ENCODE measurements at places on chromosomes 2 and 18. TPM values are rescaled to one million over a fixed set of nuclear protein-coding genes. Genes with fewer than 3 reads are reported as not detected.

- no peak for ATAC-seq
These were observed 174.3 kb downstream of the RBM43 start for GRCh38 chr2:151087377-151087776.

DNA sequence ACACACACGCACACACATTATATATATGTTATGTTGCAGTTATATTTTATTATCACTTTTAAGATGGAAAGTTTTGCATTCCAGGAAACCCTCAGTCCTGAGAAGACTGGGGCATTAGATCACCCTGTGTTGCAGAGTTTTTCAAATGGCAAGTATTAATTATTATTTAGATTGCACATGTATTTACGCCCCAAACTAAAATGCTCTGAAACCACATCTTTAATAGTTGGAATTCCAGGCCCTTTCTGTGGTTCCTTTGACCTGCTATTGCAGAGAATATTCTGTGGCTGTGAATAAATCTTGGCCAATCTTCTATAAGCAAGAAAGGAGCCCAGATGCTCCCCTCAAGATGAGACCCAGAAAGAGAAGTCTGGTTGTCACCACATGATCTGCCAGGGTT is 427.0 kb upstream of the TNP1 start:
- no peak for ATAC-seq

DNA sequence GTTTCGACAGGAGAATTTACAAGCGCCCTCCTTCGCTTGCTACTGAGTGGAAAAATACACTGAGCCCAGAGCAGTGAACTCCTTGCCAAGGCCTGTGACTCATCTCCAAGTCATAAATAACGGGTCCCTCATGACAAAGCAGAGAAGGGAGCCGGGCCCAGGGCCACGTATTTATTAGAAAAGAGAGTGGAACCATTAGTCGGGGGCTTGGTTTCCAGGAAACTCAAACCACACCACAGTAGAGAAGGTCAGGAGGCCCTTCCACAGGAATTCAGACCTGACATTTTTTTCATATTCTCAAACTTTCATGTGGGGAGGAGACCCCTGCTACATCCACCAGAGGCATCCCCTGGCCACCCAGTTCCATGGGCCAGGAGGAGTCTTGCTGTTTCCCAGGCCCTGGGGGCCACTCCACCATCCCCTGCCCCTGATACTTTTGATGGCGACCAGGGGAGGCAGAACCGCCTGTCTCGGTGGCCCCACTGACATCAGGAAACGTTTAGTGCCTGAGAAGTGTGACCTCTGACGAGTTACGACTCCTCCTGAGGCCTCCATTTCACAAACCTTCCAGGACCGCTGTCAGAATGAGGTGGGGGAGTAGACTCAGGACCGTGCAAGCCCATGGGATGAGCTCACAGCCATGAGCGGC is 289.7 kb downstream of the DYSF start:
- ATAC-seq = peak; percentile 87

GRCh38 chr18:13246121-13246520 is 27.6 kb downstream of the LDLRAD4 start:
- no peak for ATAC-seq

DNA sequence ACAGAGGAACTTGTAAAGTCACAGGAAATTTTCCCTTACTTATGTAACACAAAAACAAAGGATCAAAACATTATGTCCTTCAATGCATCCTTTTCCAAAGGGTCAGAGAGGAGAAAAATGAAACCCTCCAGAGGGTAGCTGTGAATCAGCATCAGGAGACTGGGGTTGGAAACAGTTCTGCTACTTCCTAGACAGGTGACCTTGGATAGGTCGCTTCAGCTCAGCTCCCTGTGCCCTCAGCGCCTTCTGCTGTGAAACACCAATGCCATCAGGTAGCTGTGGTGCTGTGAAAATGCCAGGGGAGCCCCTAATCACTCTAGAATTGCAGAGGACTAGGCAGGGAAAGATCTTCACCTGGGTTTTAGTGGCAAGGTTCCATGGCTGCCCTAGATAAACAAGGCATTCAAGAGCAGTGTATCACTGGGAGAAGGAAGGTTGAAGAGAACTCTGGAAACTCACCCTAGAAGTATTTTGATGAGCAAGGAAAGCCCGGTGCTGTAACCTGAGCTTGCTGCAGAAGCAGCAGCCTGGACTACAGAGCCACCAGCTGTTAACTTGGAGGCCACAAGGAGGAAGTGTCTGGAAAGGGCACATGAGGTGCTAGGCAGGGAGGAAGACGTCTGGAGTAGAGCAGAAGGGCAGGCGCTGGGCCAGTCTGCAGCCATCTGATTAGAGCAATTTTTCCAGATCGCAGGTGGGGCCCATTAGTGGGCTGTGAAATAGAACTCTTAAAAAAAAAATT is 100.7 kb upstream of the MCFD2 start:
- ATAC-seq = peak; percentile 67

DNA sequence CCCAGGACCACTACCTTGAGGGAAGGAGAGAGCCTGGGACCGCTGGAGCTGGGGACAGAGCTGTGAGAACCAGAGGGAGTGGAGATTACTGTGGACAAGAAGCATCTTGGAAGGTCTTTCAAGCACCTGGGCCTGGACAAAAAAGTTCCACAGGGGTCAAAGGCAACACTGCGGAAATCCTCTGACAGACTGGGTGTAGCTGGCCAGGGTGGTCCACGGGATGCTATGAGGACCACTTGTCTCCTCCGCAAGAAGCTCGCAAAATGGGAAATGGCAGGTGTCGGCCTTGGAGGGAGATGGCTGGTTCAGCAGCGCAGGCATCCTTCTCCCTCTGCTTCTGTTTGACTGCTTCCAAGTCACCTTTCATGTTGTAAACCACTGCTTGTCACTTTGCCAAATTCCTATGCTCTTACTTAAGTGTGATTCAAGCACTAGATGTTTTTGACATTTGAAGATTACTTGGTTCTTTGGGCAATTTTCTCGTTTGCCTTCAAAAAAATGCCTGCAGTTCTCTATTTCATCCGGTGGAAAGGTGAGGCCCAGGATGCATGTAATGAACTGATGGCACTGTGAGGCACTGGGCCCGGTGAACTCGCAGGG is 27.7 kb downstream of the KLHL29 start:
- no peak for ATAC-seq

NAT8 gene
- total RNA-seq = not detected

FOXI3 gene
- not detected for total RNA-seq

HOXD9 gene
- total RNA-seq = 2.9 TPM
